ENCODE measurements at places on chromosomes 13 and 19.

- DNase-seq, result no peak
Measured at GRCh38 chr19:8659905-8660304, 29.5 kb downstream of the NFILZ start.

- no peak for DNase-seq
Measured at GRCh38 chr19:17074634-17075034, 618 bp downstream of the HAUS8 start.

DNA sequence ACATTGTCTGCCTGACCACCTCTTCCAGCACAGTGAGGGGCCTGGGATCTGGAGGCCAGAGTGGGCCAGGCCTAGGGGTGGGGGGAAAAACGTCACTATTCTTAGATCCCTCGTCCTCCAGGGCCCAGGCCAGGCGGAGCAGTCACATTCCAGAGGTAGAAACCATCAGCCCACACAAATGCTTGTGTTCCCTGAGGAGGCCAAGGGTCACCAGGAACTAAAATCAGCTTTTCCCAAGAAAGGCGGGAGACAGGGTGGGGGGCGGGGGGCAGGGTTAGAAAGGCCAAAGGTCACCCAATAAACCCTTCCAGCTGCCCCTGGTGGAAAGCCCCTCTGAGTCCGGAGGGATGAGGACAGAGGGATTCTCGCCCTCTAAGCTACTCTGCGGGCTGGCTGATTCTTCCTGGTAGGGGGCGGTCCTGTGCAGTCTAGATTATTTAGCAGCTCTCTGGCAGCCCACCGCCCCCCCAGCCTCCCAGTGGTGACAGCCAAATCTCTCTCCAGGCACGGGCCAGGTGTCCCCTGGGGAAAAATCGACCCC lies 23.5 kb upstream of the CCL25 start:
- DNase-seq, result no peak

GRCh38 chr19:6221878-6222746 lies 57.7 kb downstream of the MLLT1 start:
- DNase-seq, result no peak

DNA sequence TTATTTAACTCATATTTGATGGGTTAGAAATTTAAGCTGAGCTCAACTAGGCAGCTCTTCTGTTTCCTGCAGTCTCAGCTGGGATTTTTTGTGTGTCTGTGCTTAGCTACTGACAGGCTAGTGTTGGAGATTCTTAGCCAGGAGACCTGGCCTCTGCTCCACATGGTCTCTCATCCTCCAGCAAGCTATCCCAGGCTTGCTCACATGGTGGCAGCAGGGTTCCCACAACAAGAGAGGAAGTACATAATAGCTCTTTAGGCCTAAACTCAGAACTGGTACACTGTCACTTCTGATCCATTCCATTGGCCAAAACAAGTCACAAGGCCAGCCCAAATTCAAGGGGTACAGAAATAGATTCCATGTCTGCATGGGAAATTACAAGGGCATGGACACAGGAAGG lies 406.2 kb downstream of the SUCLA2 start:
- DNase-seq, result peak; percentile 33

GRCh38 chr19:34502582-34503411 lies 21.2 kb downstream of the WTIP start:
- DNase-seq, result no peak

GRCh38 chr13:110131424-110131823 lies 175.5 kb downstream of the COL4A1 start:
- DNase-seq, result no peak

DNA sequence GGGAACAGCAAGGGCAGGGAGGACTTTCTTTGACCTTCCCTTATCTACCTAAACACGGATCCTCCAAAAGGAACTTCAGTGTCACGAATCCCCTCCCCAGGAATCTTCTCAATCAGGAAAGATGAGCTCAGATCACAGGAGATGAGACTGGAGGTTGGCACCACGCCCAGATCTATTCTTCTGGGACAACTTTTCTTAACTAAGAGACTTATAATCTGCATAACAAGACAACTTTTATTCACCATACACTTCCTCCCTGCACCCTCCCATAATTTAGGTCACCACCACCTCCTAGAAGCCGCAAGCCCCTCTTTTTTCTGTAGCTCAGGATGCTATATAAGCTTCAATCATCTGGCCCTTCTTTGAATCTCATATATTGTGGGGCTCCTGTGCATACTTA lies 19.2 kb upstream of the AKT2 start:
- no peak for DNase-seq

GRCh38 chr13:22114630-22115311 lies 443.9 kb downstream of the FGF9 start:
- DNase-seq, result no peak

DNA sequence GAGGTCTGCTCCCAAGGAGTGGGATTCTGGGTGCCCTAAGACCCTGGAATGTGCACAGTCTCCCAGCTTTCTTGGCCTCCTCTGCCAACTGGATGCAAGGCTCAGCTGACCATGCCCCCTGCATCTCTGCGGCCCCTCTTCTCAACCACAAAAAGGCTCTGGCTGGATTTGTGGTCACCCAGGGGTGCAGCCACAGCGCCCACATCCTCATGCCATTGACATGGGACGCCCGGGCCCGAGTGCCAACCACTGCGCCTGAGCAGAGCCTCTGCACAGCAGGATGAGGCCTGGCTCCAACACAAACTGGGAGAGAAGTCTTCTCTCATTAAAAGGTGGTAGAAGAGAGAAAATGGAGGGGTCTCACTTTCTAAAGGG lies 103.5 kb downstream of the FOXO1 start:
- DNase-seq, result no peak

DNA sequence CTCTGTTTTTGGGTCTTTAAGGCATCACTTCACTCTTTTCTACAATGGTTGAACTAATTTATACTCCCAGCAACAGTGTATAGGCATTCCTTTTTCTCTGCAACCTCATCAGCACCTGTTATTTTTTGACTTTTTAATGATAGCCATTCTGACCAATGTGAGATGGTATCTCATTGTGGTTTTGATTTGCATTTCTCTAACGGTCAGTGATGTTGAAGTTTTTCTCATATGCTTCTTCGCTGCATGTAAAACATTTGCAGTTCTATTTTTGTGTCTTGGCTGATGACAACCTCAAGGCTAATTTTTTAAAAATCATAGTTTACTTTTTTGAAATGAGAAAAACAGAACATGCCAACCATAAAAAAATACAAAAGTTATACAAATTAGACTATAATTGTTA lies 258.2 kb upstream of the EDNRB start:
- DNase-seq, result no peak

DNA sequence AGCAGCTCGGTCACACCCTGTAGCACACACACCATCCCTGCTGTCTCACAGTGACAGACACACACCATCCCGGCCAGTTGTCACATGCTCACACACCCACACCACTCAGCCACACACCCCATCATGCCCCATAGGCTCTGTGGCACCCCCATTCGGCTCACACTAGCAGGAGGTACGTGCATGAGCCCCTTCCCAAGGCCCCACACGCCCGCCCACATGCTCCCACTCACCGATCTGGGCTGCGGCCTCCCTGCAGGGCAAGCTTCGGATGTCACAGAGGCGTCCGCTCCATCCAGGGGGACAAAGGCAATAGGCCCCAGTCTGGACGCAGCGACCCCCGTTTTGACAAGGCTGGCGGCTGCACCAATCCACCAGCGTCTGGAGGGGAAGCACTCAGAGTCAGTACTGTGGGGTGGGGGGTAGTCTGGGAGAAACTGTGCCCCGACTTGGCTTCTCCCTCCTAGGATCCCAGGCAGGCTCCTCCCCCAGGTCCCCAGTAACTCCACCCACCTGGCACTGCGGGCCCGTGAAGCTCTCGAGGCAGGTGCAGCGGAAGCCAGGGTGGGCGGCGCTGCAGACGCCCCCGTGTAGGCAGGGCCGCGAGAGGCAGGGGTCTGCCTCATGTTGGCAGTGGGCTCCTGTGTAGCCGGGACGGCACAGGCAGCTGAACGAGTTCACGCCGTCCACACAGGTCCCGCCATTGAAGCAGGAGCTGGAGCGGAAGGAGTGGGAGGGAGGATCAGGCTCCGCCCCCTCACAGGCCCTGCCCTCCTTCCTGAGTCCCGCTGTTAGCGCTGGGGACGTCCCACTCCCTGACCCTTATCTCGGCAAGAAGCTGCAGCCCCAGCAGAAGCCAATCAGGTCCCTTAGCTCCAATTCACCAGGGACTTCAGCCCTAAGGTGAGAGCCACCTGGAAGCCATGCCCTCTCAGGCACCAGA lies 20.1 kb downstream of the NOTCH3 start:
- DNase-seq, result no peak

DNA sequence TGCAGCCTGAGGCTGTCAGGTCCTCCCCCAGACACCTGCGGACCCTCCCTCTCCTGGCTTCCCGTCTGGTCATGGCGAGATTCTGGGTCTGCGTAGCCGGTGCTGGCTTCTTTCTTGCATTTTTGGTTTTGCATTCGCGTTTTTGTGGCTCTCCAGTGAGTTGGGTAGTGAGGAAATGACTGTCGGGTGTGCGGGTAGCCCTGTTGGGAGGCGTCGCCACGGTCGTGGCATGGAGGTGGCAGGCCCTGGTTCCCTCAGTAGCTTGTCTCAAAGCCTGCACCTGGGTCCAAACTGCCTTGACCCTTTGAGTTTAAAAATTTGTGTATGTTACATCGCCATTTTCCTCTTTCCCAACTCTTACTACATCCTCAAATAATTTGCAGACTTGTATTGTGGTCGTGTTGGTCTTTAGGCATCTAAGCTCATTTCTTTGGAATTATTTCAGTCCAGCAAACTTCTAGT lies 344 bp downstream of the NHLRC3 start:
- peak; percentile 48 for DNase-seq

DNA sequence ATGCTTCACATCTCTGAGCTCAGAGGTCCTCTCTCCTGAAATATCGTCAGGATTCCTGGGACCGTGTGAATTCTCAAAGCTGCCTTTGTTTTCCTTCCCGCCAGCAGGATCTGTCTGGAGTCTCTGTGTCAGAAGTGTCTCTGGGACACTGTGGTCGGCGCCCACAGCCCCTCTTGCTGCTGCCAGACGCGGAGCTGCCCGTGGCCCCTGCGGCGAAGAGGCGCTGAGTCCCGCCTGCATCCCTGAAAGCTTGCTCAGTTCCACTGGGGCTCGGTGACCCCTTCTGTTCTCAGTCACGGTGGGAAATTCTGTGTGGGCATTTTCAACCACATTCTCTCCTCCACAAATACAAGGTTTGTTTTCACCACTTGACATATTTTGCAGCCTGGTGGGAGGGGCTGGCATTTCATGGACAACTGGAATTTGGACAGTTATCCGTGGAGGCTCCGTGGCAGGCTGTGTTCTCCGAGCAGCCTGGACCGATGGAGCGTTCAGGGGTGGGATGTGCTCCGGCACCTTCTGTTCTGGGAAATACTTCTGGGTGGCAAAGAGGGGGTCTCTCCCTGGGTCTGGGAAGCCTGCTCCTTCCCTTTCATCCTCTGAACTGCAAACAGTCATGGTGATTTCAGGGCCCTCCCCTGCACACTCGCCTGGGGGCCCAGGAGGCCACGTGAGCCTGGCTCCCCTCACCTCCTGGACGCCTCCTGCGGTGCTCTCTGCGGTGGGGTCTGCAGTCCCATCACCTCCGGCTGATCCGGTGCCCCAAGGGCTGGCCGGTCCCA lies 42.6 kb upstream of the GRTP1 start:
- no peak for DNase-seq

- no peak for DNase-seq
Measured at GRCh38 chr19:2724148-2724557, 3.0 kb upstream of the DIRAS1 start.

DNA sequence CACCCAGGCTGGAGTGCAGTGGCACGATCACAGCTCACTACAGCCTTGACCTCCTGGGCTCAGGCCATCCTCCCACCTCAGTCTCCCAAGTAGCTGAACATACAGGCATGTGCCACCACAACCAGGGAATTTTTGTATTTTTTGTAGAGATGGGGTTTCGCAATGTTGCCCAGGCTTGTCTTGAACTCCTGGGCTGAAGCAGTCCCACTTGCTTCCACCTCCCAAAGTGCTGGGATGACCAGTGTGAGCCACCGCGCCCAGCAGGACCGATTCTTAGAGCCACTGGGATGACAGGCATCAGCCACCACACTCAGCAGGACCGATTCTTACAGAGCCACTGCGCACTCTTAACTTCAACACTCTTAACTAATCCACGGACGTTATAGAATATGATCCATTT lies 54.9 kb upstream of the RANBP3 start:
- no peak for DNase-seq
